Activated T-helper 1 cell treated with anti-CD3 and anti-CD28 coated beads, Interleukin-12 subunit alpha, Interleukin-12 subunit beta, Interleukin-2, Interleukin-4 antibody, amounts not matched to agents 30 ng/mL and 10 ng/mL and 1 ng/mL, durations not matched to agents 14 hours and 24 hours and 36 hours (primary cell): ENCODE measurements at places on chromosomes 11 and 22. TPM values are rescaled to one million over a fixed set of nuclear protein-coding genes. Genes with fewer than 3 reads are reported as not detected.

DNA sequence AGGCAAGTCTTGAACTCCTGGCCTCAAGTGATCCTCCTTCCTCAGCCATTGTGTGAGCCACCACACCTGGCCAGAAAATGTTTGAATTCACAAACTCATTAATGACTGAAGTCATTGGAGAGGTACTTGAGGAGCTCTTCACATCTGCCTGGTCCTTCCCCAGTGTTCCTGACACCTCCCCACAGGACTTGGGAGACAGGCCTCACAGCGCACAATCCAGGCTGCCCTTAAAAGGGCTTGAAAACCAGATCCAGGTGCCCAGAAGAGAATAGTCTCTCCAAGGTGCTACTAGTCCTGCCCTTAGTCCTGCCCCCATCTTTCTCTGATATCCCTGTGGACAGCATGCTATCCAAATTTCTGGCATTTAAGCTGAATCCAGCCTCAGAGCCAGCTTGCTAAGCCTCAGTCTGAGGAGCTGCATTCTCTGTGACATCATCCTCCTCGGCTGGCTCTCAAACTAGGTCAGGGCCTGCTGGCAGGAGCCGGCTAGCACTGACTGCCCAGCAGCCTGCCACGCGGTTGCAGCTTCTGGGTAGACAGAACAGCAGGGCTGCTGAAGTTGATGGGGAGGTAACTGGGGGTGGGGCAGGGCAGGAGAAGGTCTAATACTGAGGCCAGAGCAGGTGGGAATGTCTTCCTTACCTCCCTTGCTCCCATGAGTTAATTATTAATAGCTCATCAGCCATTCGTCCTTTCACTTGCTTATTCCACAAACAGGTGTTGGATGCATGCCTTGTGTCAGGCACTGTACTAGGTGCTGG, 35.3 kb upstream of the NECTIN1 start:
- no peak for DNase-seq

- no peak for DNase-seq
Observed at GRCh38 chr11:1160231-1161101, 2.7 kb downstream of the MUC5AC start.

OR2D2 gene
- total RNA-seq: 0.34 and 0.56 TPM in 2 replicates

UVRAG gene
- 18.6 and 19.5 TPM in 2 replicates for total RNA-seq

LRRC56 gene
- total RNA-seq: 1.8 and 2.2 TPM in 2 replicates

SAA2 gene
- total RNA-seq: not detected in 2 replicates
